RPMI7951 (cell line): ENCODE measurements at places on chromosomes 11 and 22. TPM values are rescaled to one million over a fixed set of nuclear protein-coding genes. Genes with fewer than 3 reads are reported as not detected.

DNA sequence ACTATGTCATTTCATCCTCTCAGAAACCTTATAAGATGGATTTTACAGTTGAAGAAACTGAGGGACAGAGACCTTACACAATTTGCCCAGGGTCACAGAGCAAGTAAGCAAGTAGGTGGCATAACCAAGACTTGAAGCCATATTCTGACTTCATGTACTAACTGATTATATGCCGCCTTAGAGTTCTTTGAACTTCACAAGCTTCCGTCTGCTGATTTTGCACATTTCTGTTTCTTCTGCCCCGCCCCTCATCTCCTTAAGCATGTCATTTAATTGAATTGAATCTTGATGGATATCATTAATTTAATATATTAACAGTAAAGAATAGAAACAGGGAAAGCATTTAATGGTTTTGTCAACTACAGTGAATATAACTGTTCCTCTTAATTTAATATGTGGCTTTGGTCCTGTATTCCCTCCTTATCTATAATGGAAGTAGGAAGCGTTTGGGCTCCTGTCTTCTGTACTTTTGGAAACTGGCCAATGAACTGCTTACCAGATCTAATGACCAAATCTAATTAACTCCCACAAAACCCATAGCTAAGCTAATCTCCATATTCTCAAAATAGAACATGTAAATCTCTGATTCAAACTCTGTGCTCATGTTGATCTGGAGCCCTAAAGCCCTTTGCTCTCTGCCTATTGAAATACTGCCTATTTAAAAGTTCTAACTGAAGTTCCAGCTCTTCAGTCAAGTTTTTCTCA, 30.4 kb downstream of the SIK2 start:
- no peak for DNase-seq

- no peak for DNase-seq
Observed at GRCh38 chr22:26023104-26023775, 146.0 kb upstream of the SEZ6L start.

DNA sequence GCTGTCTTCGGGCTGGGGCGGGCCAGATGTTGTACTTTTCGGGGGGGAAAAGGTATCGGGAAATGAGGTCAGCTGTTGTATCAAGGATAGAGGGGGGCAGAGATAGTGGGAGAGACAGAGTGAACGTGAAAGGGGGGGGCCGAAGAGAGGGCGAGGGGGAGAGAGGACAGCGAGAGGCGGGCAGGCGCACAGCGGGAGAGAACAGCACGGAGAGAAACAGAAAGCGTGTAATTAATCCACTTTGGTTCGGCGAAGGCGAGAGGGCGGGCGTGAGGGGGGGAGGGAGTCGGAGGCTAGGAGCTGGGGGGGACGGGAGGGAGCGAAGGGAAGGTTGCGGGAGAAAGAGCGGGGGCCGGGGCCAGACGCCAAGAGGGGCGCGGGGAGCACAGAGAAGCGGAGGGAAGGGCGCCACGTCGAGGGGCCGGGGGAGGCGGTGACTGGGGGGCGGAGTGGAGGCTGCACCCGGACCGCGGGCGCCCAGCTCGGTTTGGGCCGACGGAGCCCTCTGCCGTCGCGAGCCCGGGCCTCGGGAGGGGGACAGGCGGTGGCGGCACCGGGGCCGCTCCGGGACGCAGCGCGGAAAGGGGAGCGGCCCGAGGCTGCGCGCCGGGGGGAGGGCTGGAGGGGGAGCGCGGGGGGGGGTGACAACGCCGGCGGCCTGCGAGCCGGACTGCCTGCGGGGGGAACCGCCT, 612 bp downstream of the IGF2 start:
- DNase-seq: no peak

TSPAN4 gene
- 95.2 and 137 TPM in 2 replicates for total RNA-seq
